ENCODE measurements at places on chromosomes 11 and 22. TPM values are rescaled to one million over a fixed set of nuclear protein-coding genes. Genes with fewer than 3 reads are reported as not detected.

Gene CASP5
- not detected for total RNA-seq

Gene CCDC188
- total RNA-seq, result 0.67 TPM

Gene P2RY2
- 13.5 TPM for total RNA-seq

Gene CLTCL1
- total RNA-seq, result 18.0 TPM

Gene TRIM29
- total RNA-seq, result not detected

Gene OLFML1
- total RNA-seq, result 5.3 TPM

Gene NR1H3
- total RNA-seq, result 7.1 TPM

Gene MS4A6E
- not detected for total RNA-seq

Gene CCDC81
- 0.59 TPM for total RNA-seq

Gene BEST1
- total RNA-seq, result 1.1 TPM

DNA sequence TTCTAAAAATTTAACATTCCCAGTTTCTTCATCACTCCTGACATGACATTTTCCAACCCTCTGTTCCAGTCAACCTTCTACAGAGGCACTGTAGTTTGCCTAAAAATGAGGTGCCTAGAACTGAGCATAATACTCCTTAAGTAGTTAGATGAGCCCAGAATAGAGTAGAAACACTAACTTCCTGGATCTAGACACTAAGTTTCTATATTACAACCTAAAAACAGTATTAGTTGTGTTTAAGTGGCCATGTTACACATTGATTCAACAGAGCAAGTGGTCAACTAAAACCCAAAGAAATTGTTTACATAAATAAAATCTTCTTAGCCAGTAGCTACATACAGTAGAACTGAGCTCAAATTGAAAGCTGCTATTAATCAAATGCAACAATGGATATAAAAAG, 1.3 kb downstream of the HPS5 start:
- DNase-seq, result no peak

GRCh38 chr11:31240340-31240904, 129.1 kb downstream of the DCDC1 start:
- no peak for DNase-seq

GRCh38 chr22:39868741-39869140, 24.8 kb downstream of the ENTHD1 start:
- no peak for DNase-seq

- DNase-seq, result peak; percentile 88
Observed at GRCh38 chr11:1693327-1694063, 3.5 kb upstream of the KRTAP5-6 start.

GRCh38 chr11:106457727-106458126, 380.3 kb downstream of the AASDHPPT start:
- no peak for DNase-seq

GRCh38 chr11:104956528-104956927, 11.8 kb downstream of the CASP4 start:
- no peak for DNase-seq

DNA sequence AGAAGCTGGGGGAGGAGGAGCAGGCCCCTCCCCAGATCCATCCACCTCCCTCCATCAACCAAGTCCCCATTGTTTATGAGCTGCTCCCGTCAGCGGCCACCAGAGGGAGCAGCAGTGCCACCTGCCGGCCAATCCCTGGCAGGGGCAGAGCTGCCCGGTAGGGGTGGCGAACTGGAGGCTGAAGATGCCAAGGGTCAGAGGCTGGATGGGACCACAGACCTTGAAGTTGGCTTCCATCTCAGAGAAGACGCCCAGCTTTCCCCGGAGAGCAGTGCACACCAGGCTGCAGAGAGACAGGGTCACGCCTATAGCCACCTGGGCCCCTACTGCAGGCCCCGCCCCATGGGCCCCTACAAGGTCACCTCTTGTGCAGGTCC, 3.6 kb downstream of the FIBP start:
- peak; percentile 92 for DNase-seq

GRCh38 chr11:114308689-114309089, 12.5 kb downstream of the NNMT start:
- no peak for DNase-seq

DNA sequence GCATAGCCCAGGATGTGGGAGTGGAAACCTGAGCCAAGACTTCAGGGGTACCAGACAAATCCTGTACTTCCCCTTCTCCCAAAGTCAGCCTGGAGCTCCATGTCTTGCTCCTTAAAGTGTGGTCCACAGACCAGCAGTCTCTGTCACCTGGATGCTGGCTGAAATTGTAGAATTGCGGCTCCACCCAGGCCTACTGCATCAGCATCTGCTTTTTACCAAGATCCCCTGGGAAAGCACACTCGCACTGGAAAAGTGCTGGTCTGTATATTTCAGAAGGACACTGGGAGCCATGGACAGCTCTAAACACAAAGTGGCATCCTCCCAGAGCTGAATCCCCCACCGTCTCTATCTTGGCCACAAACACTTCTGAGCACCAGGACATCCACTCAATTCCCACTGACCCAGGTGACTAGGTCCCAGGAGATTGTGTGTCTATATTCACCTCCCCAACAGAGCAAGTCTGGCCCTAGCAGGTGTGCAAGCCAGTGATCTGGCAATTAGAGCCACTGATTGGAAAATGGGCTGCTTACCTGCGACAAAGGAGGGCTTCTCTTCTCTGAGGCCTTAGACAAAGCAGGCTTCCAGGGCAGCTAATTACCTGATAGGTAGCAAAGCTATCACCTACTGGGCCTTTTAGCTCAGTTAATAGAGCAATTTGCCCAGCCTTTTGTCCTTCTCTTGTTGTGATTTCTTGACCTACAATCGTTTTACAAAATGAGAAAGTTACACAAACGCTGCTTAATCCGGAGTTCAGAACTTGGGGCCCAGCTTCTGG, 443.3 kb downstream of the MN1 start:
- DNase-seq, result no peak

DNA sequence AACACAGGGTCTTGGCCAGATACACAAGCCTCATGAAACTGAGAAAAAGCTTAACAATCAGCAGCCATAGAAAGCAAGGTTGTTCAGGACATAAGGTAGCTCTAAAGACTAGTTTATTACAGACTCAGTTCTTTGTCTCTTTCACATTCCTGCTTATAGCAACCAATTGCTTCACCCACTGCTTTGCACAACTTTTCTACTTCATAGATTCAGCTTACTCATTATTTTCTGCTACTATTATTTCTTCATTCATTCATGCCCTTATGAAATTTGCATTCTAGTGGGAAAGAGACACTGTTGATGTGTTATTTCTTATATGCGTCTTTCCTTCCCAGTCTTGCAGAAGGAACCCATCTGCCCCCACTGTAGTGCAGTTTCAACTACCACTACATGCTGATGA, 4.7 kb downstream of the CCDC34 start:
- no peak for DNase-seq

DNA sequence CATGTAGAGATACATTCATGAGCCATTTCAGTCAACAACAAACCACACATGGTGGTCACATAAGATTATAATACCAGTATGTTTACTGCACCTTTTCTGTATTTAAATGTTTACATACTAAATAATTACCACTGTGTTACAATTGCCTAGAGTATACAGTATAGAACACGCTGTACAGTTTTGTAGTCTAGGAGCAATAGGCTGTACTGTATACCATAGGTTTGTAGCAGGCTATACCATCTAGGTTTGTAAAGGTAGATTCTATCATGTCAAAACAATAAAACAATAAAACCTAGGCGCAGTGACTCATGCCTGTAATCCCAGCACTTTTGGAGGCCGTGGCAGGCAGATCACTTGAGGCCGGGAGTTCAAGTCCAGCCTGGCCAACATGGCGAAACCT, 1.1 kb downstream of the TRIM48 start:
- DNase-seq, result no peak

GRCh38 chr11:127962416-127962815, 624.9 kb downstream of the ETS1 start:
- DNase-seq, result no peak

DNA sequence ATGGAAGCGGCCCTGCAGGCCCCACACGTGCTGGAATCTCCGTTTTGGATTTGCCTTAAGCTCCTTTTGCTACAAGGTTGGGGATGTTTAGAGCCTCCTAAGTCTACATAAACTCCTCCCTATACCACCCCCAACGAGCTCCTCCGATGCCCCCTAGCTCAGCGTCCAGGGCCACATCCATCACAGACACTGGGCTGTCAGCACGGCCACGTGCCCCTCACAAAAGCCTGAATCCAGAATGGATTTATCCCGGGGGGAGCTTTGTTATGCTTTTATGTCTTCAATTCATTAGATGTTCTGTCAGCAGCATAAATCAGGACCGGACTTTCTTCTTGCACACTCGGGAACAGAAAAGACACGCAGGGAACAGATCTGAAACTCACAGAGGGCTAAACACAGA, 52.6 kb upstream of the CD82 start:
- no peak for DNase-seq

- DNase-seq, result no peak
Observed at GRCh38 chr11:541433-541885, 4.1 kb downstream of the LRRC56 start.

GRCh38 chr11:67079065-67079705, 22.5 kb downstream of the RHOD start:
- no peak for DNase-seq

DNA sequence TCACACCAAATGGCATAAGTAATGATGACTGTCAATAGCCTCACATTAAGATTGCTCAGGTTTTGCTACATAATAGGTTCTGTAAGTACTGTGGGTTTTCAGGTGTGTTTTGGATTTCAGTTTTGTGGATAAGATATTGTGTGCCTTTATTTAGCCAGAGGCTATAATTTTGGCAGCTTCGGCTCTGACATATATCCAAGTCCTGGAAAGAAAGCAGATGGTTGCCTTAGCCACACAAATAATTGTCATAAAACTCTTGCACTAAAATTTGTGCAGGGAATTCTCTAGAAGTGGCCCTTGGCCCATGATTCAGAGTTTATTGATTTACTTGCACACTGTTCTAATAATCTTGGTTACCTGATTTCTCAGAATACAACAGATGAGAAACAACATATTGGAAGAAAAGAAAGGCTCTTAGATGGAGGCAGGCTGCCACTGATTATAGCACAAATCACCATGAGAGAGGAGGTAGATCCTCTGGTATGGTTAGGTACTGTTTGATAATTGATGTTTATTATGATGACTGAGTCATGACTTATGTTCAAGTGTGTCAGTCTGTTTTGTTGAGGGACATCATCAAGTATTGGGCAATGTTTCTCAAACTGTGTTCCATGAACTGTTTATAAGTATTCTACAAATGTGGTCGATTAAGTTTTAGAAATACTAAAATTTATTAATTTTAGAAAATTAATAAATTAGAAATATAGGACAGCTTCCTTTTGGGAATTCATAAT, 9.6 kb downstream of the REXO2 start:
- no peak for DNase-seq

- DNase-seq, result peak; percentile 35
Observed at GRCh38 chr11:64456509-64457320, 97.8 kb downstream of the RPS6KA4 start.

- DNase-seq, result no peak
Observed at GRCh38 chr11:14254533-14255237, 104.3 kb downstream of the RRAS2 start.

DNA sequence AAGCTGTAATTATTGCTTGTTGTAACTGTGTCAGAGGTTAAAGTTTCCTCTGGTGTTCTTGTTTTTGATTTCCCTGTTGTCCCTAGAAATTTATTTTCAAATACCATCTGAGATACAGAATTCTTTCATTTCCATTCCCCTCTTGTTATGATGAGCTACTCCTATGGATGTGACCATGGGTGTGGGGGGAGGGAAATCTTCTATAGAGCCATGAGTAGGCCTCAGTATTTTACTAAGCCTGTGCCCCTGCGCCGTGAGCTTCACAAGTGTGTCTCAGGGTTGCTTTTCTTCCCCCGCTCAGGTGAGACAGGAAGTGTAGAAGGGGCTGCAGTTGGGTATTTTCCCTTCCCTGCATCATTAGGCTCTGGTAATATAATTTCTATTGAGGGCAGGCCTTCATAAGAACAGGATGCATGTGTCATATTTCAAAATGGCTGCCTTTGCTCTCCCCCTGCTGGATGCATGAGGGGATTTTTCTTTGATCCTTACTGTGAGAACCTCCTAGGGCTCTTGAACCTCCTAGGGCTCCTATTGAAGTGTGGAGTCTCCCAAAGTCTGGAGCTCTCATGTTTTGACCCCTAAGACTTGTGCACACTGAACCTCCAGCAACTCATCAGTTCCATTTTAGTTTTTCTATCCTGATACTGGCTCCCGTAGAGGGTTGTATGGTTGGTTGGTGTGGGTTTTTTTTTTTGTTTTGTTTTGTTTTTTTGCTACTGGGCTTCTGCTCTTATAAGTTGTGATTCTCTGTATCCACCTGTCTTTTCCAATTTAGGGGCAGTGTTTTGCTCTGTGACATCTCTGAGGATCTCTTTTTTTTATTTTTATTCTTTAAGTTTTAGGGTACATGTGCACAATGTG, 658.2 kb downstream of the NTM start:
- no peak for DNase-seq

DNA sequence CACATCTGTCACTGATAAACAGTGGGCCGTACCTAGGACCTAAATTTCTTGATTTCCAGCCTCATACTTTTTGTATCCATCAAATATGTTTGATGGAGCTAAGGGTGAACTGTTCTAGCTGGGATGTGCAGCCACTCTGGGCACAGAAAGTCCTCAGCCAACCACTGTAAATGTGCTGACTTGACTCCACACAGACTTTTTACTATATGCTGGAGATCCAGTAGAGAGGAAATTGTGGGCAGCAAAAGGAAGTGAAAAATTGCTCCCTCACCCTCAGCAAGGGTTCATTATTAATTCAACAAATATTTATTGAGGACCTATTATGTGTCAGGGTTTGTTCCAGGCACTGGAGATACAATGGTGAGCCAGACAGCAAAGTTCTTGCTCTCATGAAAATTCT, 54.2 kb upstream of the AMPD3 start:
- no peak for DNase-seq

- no peak for DNase-seq
Observed at GRCh38 chr11:106105986-106106385, 28.5 kb downstream of the AASDHPPT start.

GRCh38 chr11:64101461-64101860, 64.5 kb downstream of the MACROD1 start:
- no peak for DNase-seq

- DNase-seq, result no peak
Observed at GRCh38 chr11:111680486-111681175, 78.4 kb downstream of the SIK2 start.

- DNase-seq, result no peak
Observed at GRCh38 chr11:76120513-76121101, 85.7 kb downstream of the WNT11 start.
